ENCODE measurements at places on chromosomes 7 and 10. TPM values are rescaled to one million over a fixed set of nuclear protein-coding genes. Genes with fewer than 3 reads are reported as not detected.
A peak's percentile ranks its signal among the peaks of the same experiment; 100 is the strongest.

- no peak overlapping the region for H3K27ac ChIP-seq
- H3K27me3 ChIP-seq, result peaks cover 14% of the 10 kb centered on the region
- DNase-seq, result no peak
- peaks cover 5% of the 10 kb centered on the region for H3K4me1 ChIP-seq
Measured at GRCh38 chr7:23473844-23474093, 3.5 kb upstream of the IGF2BP3 start.

GRCh38 chr7:112080441-112080840, 125.8 kb downstream of the DOCK4 start:
- no peak overlapping the region for H3K4me3 ChIP-seq
- no peak for DNase-seq
- peaks cover 4% of the 10 kb centered on the region for H3K4me1 ChIP-seq
- H3K27ac ChIP-seq, result no peak overlapping the region
- no peaks in the 10 kb centered on the region for H3K27me3 ChIP-seq

DNA sequence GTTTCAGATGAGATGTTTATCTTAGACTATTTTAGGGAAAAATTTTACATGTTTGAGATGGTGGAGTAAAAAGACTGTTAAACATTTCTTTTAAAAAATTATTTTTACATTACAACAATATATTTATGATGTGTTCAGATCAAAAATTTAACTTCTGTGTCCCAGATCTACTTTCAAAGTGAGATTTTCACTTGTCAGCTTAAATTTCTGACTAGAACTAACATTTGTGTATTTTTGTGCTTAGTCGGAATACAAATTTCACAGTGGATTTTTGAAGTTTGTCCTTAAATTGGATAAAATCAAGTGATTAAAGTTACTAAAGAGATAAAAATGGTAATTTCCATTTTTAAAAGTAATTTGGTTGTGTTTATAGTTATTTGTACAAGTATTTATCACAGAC, 24.9 kb downstream of the TMEM106B start:
- H3K27ac ChIP-seq, result no peak overlapping the region
- H3K4me3 ChIP-seq, result no peak overlapping the region

GRCh38 chr7:87628780-87629569, 777 bp downstream of the RUNDC3B start:
- H3K27ac ChIP-seq, result peak overlapping the region; percentile 38
- H3K4me3 ChIP-seq, result peak overlapping the region; percentile 53
- no peaks in the 10 kb centered on the region for H3K36me3 ChIP-seq

SCIN gene
- polyA plus RNA-seq, result 2.5 TPM

MYO3A gene
- 0.15 TPM for polyA plus RNA-seq

DNA sequence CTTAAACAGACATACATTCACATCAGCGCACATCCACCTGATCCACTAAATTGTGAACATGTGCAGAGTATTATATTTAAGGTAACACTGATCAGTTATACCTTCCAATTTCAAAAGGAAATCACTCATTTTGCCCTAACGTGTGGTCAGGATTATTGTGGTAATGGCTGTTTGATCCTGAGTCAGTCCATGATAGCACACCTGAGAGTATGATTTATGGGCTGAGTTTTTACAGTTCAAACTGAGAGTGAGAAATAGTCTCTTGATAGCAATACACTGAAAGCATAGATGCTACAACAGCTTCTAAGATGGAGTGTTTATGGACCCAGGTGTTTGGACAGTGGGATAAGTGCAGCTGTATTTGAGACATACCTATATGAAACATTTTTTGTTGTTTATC, 96.7 kb downstream of the KIF20B start:
- H3K4me3 ChIP-seq, result no peak overlapping the region
- no peak overlapping the region for H3K27ac ChIP-seq
- no peaks in the 10 kb centered on the region for H3K36me3 ChIP-seq

GRCh38 chr7:129950933-129951225, 1.9 kb downstream of the UBE2H start:
- no peaks in the 10 kb centered on the region for H3K27me3 ChIP-seq
- no peak for DNase-seq
- H3K27ac ChIP-seq, result peak overlapping the region; percentile 89
- peaks cover 7% of the 10 kb centered on the region for H3K4me1 ChIP-seq
- no peaks in the 10 kb centered on the region for H3K36me3 ChIP-seq

DNA sequence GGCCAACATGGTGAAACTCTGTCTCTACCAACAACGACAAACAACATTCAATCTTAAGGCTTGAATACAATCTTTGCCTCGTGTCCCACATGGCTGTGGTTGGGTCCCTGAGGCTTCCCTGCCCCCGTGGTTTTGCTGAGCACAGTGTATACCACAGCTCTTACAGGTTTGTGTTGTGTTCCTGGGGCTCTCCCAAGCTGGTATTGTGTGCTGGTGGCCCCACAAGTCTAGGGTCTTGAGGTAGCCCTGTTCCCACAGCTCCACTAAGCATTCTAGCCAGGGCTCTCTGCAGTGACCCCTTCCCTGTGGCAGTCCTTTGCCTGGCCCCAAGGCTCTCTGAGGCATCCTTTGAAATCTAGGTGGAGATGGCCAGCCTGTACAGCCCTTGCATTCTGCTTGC, 68.0 kb upstream of the CCNY start:
- DNase-seq, result no peak
- no peaks in the 10 kb centered on the region for H3K36me3 ChIP-seq
- no peak overlapping the region for H3K4me3 ChIP-seq
- H3K4me1 ChIP-seq, result no peaks in the 10 kb centered on the region

EPO gene
- not detected for polyA plus RNA-seq

- no peak overlapping the region for H3K4me3 ChIP-seq
- no peak overlapping the region for H3K27ac ChIP-seq
- H3K27me3 ChIP-seq, result no peaks in the 10 kb centered on the region
- DNase-seq, result no peak
- peaks cover 2% of the 10 kb centered on the region for H3K4me1 ChIP-seq
Measured at GRCh38 chr7:36726806-36727503, 2.7 kb upstream of the AOAH start.

PIK3AP1 gene
- 2.5 TPM for polyA plus RNA-seq

CPEB3 gene
- polyA plus RNA-seq, result 2.3 TPM

MOGAT3 gene
- polyA plus RNA-seq, result not detected

GRCh38 chr7:126411821-126412383, 840.8 kb downstream of the GRM8 start:
- H3K4me3 ChIP-seq, result no peak overlapping the region
- H3K27me3 ChIP-seq, result no peaks in the 10 kb centered on the region
- H3K4me1 ChIP-seq, result no peaks in the 10 kb centered on the region
- DNase-seq, result no peak
- H3K36me3 ChIP-seq, result no peaks in the 10 kb centered on the region

DNA sequence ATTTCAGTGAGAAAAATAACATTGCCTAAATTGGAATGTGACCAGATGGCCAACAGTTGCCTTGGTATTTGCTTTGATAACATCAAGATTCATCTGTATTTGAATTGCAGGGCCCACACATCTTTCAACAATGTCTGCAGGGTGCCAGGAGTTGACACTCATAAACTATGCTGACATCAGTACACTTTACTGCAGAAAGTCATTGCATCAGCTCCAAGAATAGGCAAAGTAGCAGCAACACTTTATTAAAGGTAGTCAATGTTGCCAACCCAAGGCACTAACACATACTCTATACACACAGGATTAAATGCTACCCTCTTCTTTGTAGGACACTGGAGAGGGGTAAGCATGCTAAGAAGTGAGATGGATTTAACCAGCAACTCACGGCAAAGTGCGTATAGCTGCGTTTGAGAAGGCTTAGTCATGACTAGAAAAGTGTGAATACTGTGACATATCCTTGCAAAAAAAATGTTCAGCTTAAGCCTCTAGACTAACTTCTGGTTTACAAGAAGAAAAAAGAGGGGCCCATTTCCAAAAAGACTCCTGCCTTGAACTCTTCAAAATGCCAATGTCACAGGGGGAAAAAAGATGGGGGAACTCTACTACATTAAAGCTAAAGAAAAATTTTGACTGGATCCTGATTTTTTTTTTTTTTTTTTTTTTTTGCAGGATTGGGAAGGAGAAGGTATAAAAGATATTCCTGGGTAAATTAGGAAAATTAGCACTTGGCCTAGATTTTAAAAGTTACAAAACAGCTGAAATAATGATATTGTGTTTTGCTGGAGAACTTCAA, 2.2 kb downstream of the BBIP1 start:
- no peaks in the 10 kb centered on the region for H3K36me3 ChIP-seq
- DNase-seq, result no peak
- peaks cover 1% of the 10 kb centered on the region for H3K4me1 ChIP-seq
- no peak overlapping the region for H3K4me3 ChIP-seq
- no peaks in the 10 kb centered on the region for H3K27me3 ChIP-seq

DNA sequence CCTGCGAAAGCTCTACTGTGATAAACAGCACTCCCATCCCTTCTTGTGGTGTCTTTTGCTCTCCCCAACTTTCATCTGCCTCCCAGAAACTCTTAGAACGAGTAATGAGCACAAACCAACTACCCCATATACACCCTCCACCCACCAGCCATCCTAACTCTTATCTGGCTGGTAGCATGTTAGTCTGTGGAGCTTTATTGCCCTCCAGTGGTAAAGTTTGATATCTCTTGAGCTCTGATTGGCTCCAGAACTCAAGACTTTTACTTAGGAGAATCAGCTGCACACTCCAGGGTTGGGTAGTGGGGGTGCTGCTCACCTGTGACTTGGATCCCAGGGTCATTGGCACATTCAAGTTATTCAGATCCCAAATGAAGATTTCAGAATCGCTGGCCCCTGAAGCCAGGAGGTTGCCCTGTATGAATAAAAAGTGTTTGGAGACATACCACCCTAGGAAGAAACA, 10.9 kb downstream of the SEC31B start:
- no peaks in the 10 kb centered on the region for H3K27me3 ChIP-seq
- no peak for DNase-seq
- no peaks in the 10 kb centered on the region for H3K4me1 ChIP-seq
- no peak overlapping the region for H3K4me3 ChIP-seq
- no peak overlapping the region for H3K27ac ChIP-seq

ENKUR gene
- polyA plus RNA-seq, result 0.33 TPM

- H3K27me3 ChIP-seq, result no peaks in the 10 kb centered on the region
- no peaks in the 10 kb centered on the region for H3K4me1 ChIP-seq
- no peaks in the 10 kb centered on the region for H3K36me3 ChIP-seq
- DNase-seq, result no peak
- H3K4me3 ChIP-seq, result no peak overlapping the region
- no peak overlapping the region for H3K27ac ChIP-seq
Measured at GRCh38 chr7:2575046-2575732, 16.4 kb downstream of the IQCE start.

- H3K4me1 ChIP-seq, result no peaks in the 10 kb centered on the region
- no peaks in the 10 kb centered on the region for H3K27me3 ChIP-seq
- H3K27ac ChIP-seq, result no peak overlapping the region
- H3K4me3 ChIP-seq, result no peak overlapping the region
Measured at GRCh38 chr7:18754766-18755165, 259.2 kb downstream of the HDAC9 start.

Data from ovary (tissue), 10 donors.